Renal cortical epithelial cell (primary cell): ENCODE measurements at places on chromosomes 1 and 21. TPM values are rescaled to one million over a fixed set of nuclear protein-coding genes. Genes with fewer than 3 reads are reported as not detected.
A peak's percentile ranks its signal among the peaks of the same experiment; 100 is the strongest.

Gene BRINP2
- not detected in 2 replicates for total RNA-seq

Gene PLA2G2C
- not detected in 2 replicates for total RNA-seq

Gene SHISAL2A
- total RNA-seq, result not detected in 2 replicates

- DNase-seq, result peak; percentile 79
These were observed 75.1 kb downstream of the ZNF281 start for GRCh38 chr1:200334661-200335256.

- DNase-seq, result no peak
These were observed 9.3 kb downstream of the SLC35A3 start for GRCh38 chr1:99979091-99979490.
